ENCODE measurements at places on chromosomes 12 and 14. TPM values are rescaled to one million over a fixed set of nuclear protein-coding genes. Genes with fewer than 3 reads are reported as not detected.

- no peaks in the 10 kb centered on the region for H3K36me3 ChIP-seq
- H3K4me1 ChIP-seq: peaks cover 17% of the 10 kb centered on the region
- H3K27ac ChIP-seq: no peak overlapping the region
Measured at GRCh38 chr14:20969336-20969735, 14.0 kb downstream of the RNASE2 start.

- no peak for DNase-seq
- H3K4me3 ChIP-seq: no peak overlapping the region
- peaks cover 63% of the 10 kb centered on the region for H3K4me1 ChIP-seq
- H3K27ac ChIP-seq: no peak overlapping the region
- H3K36me3 ChIP-seq: no peaks in the 10 kb centered on the region
Measured at GRCh38 chr12:3201339-3202051, 124.3 kb downstream of the TSPAN9 start.

The ITGB7 gene
- 2.9 TPM for total RNA-seq

- no peak overlapping the region for H3K4me3 ChIP-seq
- no peak overlapping the region for H3K27ac ChIP-seq
- H3K36me3 ChIP-seq: no peaks in the 10 kb centered on the region
- no peaks in the 10 kb centered on the region for H3K27me3 ChIP-seq
- peaks cover 32% of the 10 kb centered on the region for H3K4me1 ChIP-seq
- no peak for DNase-seq
Measured at GRCh38 chr14:68168460-68169109, 349.0 kb downstream of the RAD51B start.

The SLC5A8 gene
- total RNA-seq: 1.3 TPM

GRCh38 chr12:128829861-128830504, 6.2 kb upstream of the SLC15A4 start:
- H3K4me3 ChIP-seq: no peak overlapping the region
- no peak overlapping the region for H3K27ac ChIP-seq
- no peak for DNase-seq
- H3K36me3 ChIP-seq: no peaks in the 10 kb centered on the region
- H3K27me3 ChIP-seq: no peaks in the 10 kb centered on the region

The GIT2 gene
- total RNA-seq: 60.6 TPM
